HCEC 1CT (cell line): ENCODE measurements at places on chromosomes 7 and 10.
A peak's percentile ranks its signal among the peaks of the same experiment; 100 is the strongest.

GRCh38 chr10:88116481-88116880 is 253.1 kb downstream of the PTEN start:
- peak; percentile 79 for DNase-seq

DNA sequence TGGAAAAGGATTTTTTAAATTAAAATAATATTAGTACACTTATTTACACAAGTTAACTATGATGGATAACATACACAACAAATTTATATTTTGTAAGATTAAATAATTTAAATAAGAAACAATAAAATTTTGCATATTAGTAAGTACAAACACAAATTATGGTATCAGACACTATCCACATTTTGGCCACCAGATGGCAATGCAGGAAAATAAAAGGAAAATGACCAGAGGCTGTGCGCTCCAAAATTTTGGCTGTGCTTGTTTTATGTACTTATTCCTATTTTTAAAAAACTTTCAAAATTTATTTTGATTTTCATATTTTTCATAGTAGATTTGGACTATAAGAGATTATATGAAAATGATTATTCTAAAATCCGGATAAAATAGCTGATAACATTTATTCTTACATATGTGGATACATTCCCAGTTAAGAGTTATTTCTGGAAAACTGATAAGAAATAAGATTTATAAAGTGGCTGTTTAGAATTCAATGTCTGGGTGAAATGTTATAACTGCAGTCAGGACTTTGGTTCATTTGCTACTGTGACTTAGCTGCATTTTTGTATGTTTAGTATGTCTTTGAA is 274.7 kb upstream of the HGF start:
- DNase-seq = peak; percentile 43

DNA sequence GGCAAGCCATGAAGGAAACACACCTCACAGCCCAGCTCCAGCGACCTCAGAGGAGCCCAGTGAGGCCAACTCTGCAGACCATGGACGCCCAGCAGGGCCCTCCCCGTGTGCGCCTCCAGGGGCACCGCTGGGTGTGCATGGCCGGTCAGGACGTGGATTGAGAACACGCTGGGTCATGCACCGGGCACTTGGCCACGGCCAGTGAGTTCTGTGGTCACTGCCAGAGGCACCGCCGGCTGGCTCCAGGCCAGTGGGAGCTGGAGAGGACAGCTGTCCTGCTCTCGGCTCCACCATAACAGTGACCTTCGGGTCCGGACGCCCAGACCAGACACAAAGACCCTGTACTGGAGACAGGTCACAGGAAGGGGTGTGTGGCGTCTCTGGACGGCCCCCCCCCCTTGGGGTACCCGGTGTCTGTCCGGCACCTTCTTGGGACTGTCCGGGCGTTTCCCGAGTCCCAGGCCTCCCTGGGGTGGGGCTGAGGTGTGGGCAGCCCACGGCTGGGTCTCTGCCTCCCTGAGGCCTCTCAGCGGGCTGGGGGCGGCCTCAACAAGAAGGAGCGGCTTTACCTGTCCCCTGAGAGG is 50.4 kb upstream of the NKX6-2 start:
- DNase-seq = no peak

- DNase-seq = no peak
Measured at GRCh38 chr7:20403331-20403730, 72.6 kb downstream of the ITGB8 start.

DNA sequence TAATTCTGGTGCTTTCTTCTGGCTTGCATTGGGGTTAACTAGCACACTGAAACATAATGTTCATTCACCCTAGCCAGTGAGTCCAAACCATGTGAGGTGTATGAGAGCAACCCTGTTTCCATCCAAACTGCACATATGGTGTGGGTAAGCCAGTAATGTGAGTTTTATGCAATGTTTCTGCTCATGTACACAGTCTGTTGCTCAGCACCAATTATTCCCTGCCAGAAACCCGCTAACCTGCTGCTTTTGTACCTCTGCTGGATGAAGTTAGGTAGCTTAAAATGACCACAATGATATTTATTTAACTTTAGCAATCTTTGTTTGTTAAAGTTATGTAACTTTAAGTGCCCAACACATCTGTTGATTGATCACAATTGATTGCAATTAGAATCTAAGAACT is 93.7 kb upstream of the RPA3 start:
- DNase-seq = no peak
